ENCODE measurements at places on chromosomes 7 and 10.
A peak's percentile ranks its signal among the peaks of the same experiment; 100 is the strongest.

DNA sequence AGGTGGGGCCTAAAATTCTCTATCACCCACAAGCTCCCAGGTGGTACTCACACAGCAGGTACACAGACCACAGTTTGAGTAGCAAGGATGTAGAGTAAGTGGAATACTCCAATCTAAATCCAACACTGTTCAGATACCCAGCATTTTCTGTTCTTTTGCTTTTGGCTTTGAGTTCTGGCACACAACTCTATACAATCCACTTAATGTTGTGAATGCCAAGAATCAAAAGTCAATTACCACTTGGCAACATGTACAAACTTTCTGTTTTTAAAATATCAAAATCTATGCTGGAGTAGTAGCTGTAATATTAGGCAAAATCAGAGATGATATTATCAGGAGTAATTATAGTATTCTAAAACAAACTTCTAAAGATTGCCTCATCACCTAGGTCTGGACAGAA, 133.4 kb upstream of the LRRTM3 start:
- no peak for DNase-seq

DNA sequence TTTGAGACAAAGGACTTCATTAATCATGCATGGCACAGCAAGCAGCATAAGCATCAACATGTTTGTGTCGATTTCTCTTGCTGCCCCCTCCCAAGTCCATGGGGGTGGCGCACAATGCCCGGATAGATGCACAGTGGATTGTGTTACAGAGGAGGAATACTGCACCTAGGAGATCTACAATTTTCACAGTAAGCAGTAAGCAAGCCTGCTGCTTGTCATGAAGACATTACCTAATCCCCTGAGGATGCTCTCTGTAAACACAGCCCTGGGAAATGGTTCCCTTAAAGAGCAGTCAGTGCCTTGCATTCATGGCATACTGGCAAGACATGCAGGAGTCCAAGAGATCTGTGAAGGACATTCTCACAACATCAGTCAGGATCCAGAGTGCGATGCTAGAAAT, 137.7 kb downstream of the ETV1 start:
- peak; percentile 12 for DNase-seq

- no peak for DNase-seq
Measured at GRCh38 chr7:114539575-114539974, 125.0 kb downstream of the FOXP2 start.

DNA sequence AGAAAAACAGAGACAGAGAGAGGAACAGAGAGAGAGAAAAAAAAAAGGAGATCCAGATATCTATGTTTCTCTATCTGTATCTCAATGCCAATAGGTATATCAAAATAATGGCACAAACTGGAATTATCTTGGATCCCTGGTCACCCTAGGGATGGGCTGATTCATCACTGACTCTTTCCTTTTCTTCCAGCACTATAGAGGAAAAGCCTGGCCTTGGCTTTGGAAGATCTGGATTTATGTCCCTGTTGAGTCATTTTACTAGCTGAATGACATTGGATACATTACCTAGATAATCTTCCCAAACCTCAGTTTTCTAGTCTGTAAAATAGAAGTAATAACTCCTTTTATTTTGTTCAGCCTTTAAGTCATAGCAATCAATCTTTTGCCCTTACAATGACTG, 152.8 kb upstream of the GDF10 start:
- DNase-seq = no peak

GRCh38 chr10:69580435-69580834, 7.2 kb upstream of the NEUROG3 start:
- DNase-seq = no peak

- DNase-seq = no peak
Measured at GRCh38 chr7:122136639-122137245, 7.3 kb downstream of the AASS start.

- no peak for DNase-seq
Measured at GRCh38 chr7:2601907-2602306, 29.9 kb upstream of the TTYH3 start.

DNA sequence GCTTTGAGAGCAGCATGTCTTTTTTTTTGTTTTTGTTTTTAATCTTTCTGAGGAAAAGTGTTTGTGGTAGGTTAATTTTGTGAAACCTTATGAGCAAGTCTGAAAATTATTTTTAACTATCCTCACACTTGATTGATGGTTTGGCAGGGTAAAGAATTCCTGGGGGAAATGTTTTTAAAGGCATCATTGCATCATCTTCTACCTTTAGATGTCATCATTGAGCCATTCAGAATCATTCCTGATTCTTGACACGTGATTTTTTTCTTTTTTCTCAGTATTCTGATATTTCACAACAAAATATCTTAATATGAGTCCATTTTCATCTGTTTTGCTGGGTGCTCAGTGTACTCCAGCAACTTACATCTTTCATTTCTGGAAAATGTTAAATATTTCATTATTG, 28.3 kb downstream of the PALS2 start:
- DNase-seq = no peak

DNA sequence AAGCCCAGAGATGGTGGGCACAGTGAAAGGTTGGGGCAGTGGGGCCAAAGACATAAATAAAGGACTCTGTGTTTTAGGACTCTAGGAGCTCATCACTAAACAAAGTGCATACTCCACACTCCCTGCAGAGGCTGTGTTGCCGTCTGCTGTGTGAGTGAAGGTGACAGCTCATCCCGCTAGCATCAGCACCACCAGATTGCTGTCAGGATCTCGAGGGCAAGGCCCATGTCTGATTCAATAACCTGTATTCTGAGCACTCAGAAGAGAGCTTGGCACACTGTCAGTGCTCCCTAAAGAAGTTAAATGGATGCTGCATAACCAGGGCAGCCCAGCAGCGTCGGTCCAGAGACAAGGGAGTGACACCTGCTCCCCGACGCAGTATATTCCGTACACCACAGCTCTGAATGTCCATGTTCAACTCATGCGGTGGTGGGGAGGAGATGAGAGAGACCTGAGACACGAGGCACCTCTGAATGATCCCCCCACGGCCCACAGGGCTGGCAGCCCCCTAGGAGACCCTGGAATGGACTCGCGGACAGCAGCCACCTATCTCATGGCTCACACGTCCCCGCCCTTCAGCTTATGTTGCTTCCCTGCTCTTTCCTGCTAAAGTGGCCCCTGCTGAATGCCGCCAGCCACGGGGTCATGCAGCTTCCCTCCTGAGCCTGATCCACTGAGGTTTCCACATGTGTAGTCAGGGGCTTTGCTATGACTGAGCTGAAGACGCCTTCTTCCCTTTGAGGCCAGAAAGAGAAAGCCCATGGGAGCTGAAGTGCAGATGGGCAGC, 132.7 kb upstream of the KCNMA1 start:
- no peak for DNase-seq

GRCh38 chr7:44633254-44634186, 27.1 kb downstream of the OGDH start:
- DNase-seq = peak; percentile 62
